NCI-H524 (cell line): ENCODE measurements at places on chromosomes 11 and 22.
A peak's percentile ranks its signal among the peaks of the same experiment; 100 is the strongest.

- peak; percentile 21 for DNase-seq
These were observed 17.5 kb downstream of the FGF3 start for GRCh38 chr11:69801513-69802335.

- DNase-seq = peak; percentile 6
These were observed 22.0 kb upstream of the PATE1 start for GRCh38 chr11:125724125-125724524.

GRCh38 chr22:19727310-19728150, 4.2 kb downstream of the GP1BB start:
- no peak for DNase-seq

DNA sequence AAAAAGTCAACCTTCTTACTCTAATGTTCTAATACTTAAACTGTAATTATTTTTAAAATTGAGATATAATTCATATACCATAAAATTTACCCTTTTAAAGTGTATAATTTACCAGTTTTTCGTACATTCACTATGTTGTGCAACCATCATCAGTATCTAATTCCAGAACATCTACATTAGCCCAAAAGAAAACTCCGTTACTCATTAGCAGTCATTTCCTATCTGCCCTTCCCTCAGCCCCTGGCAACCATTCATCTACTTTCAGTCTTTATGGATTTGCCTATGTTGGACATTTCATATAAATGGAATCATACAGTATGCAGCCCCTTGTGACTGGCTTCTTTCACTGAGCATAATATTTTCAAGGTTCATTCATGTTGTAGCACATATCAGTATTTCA, 22.2 kb downstream of the SGSM3 start:
- no peak for DNase-seq

- DNase-seq = peak; percentile 22
These were observed 340.5 kb downstream of the TENM4 start for GRCh38 chr11:79100093-79100910.

GRCh38 chr22:39907047-39907446, 6.2 kb downstream of the GRAP2 start:
- DNase-seq = no peak

DNA sequence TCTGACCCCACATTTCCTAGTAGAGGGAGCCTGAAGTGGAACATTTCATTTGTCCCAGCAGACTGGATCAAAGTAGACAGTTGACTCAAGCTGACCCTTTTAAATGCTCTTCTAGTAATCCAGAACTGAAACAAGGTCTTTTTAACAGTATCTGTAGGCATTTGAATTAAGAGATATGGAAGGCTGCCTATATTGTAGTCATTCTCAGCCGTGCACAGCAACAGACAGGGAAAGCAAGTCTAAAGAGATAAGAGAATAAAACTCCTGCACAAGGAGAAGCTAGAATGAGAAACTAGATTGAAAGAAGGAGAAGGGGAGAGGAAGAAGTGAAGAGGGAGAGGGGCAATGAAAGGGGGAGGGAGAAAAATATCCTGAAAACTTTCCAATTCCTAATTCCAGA, 180.6 kb upstream of the MTMR2 start:
- no peak for DNase-seq

GRCh38 chr11:120457996-120458395, 53.6 kb upstream of the GRIK4 start:
- DNase-seq = no peak

- no peak for DNase-seq
These were observed 716.4 kb downstream of the KCNA4 start for GRCh38 chr11:29300420-29300819.

- DNase-seq = peak; percentile 69
These were observed 17.0 kb upstream of the IL2RB start for GRCh38 chr22:37166675-37167066.
